Thoracic aorta (tissue), 2 donors: ENCODE measurements at places on chromosomes 1 and 21. TPM values are rescaled to one million over a fixed set of nuclear protein-coding genes. Genes with fewer than 3 reads are reported as not detected.

DNA sequence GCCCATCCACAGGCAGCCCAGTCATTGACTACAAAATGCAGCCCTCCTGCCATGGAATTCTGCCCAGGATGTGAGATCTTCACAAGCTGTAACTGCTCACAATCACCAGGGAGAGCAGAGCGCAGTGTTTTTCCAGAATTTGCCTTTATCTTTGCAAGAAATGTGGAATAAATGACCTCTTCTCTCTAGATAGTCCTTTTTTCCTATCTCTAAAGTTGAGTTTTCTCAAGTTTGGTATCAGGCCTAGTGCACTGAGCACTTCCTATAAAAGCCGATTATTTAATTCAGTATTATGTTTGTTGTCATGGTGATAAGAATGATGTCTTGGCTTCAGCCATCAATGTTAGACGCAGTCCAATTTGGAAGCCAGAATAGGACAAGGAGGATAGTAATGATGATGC is 246.9 kb upstream of the IRF2BP2 start:
- no peak overlapping the region for H3K27ac ChIP-seq
- H3K36me3 ChIP-seq: no peaks in the 10 kb centered on the region
- no peaks in the 10 kb centered on the region for H3K27me3 ChIP-seq

DNA sequence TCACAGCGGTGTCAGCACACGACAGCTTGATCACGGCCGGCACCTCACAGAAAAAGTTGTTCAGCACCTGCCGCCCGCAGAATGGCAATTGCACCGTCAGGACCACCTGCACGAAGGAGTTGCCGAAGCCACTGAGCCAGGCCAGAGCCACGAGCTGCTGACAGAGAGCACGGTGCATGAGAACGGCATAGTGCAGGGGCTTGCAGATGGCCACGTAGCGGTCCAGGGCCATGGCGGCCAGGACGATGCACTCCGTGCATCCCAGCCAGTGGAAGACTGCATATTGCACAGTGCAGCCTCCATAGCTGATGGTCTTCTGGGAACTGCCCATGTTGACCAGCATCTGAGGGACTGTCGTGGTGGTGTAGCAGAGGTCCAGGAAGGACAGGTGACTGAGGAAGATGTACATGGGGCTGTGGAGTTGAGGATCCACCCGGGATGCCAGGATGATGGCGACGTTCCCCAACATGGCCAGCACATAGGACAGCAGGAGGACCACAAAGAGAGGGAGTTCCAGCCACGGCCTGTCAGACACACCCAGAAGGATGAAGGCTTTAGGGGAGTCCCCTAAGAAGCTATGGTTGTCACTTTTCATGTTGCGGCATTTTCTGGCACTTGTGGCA is 6.4 kb downstream of the OR2B11 start:
- no peak for DNase-seq
- H3K4me3 ChIP-seq: no peak overlapping the region
- H3K27me3 ChIP-seq: no peaks in the 10 kb centered on the region
- H3K27ac ChIP-seq: no peak overlapping the region
- H3K36me3 ChIP-seq: no peaks in the 10 kb centered on the region

GRCh38 chr1:25590096-25590824 is 26.3 kb upstream of the MAN1C1 start:
- H3K36me3 ChIP-seq: no peaks in the 10 kb centered on the region

DNA sequence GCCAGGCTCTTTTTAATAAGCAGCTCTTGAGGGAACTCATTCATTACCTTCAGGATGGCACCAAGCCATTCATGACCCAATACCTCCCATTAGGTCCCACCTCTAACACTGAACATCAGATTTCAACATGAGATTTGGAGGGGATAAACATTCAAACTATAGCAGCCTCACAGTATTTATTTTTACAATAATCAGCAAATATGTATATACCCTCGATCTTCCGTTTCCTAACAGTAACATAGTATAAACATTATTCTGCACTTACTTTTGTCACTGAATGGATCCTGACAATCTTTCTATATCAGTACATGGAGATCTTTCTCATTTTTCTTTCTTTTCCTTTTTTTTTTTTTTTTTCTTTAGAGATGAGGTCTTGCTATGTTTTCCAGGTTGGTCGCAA is 5.4 kb downstream of the CATSPER4 start:
- H3K27ac ChIP-seq: no peak overlapping the region
- no peaks in the 10 kb centered on the region for H3K27me3 ChIP-seq
- no peak for DNase-seq
- no peak overlapping the region for H3K4me3 ChIP-seq

DNA sequence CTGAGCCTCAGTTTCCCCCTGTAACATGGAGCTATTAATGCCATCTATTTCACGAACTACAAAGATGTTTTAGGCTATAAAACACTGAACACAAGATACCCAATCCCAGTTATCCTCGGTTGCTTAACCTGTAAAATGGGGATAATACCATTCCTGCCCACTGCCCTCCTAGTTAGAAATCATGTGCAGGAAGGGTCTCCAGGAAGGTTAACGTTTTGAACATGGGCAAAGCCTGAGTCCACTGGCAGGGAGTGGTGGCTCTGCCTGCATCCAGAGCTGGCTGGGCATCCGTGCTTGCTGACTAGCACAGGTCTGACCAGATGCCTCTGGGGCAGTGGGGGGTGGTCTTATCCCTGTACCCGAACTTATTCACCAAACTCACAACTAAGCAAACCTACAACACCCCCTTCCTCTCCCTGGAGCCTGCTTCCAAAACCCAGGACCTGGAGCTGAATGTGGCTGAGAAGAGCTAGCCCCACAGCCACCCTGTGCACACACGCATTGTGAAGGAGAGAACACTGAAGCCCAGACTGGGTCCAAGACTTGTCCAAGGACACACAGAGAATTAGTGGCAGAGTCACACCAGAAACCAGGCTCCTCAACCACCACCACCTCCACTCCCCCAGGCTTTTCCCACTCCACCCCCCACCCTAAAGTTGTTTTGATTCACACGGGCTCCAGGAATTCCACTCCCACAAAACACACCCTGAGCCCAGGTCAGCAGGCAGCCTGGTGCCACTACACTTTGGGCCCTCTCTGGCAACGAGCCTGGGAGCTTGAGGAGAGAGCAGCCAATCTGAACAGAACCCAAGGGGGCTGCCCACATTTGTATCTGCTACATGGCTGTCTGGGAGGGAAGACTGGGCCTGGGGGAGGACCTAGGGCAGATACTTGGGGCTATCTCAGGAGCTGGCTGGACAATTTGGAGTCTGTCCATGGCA is 1.6 kb downstream of the E2F2 start:
- no peak overlapping the region for H3K27ac ChIP-seq
- H3K4me1 ChIP-seq: peaks cover 26% of the 10 kb centered on the region
- no peaks in the 10 kb centered on the region for H3K27me3 ChIP-seq
- no peaks in the 10 kb centered on the region for H3K36me3 ChIP-seq

DNA sequence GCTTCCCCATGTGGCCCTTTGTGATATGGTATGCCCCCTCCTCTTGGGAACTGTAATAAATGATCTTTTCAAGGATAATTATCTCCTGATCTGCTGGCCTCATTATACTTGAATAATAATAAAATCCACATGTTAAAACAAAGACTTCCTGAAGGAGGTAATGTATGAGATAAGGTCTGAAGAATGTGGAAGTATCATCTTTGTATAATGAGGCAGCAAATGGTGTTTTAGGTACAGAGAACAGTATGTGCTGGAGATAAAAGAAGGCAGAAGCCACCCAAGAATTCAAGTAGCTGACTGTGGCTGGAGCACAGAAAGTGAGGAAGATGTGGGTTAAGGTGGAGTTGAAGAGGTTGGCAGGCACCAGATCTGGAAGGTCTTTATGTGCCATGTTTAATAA is 12.8 kb upstream of the COG2 start:
- H3K27me3 ChIP-seq: no peaks in the 10 kb centered on the region
- H3K36me3 ChIP-seq: no peaks in the 10 kb centered on the region
- no peak overlapping the region for H3K4me3 ChIP-seq

DNA sequence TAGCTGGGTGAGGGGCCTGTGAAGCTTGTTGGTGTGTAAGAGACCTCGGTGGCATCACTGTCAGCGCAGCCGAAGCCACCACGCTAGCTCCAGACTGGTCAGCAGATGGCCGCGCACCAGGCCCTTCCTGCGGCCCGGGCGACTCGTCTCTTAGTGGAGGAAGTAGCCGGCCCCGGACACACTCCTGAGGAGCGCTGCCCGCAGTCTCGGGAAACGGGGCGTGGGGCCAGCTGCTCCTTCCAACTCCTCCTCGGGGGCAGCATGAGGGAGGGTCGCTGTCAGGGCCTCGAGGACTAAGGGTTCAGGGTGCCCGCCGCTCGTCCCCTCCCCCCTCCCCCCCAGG is 20.4 kb downstream of the H3-3A start:
- no peaks in the 10 kb centered on the region for H3K27me3 ChIP-seq
- DNase-seq: no peak
- H3K4me3 ChIP-seq: peak overlapping the region; percentile 98
- no peaks in the 10 kb centered on the region for H3K36me3 ChIP-seq
- peaks cover 12% of the 10 kb centered on the region for H3K4me1 ChIP-seq

GRCh38 chr1:42430286-42431135 is 25.3 kb downstream of the ZMYND12 start:
- no peaks in the 10 kb centered on the region for H3K4me1 ChIP-seq
- no peak for DNase-seq
- no peaks in the 10 kb centered on the region for H3K27me3 ChIP-seq
- H3K4me3 ChIP-seq: no peak overlapping the region
- H3K27ac ChIP-seq: no peak overlapping the region
- H3K36me3 ChIP-seq: no peaks in the 10 kb centered on the region

GRCh38 chr1:93811326-93812065 is 67.5 kb downstream of the DNTTIP2 start:
- peaks cover 2% of the 10 kb centered on the region for H3K4me1 ChIP-seq
- H3K27ac ChIP-seq: peak overlapping the region; percentile 73
- no peaks in the 10 kb centered on the region for H3K36me3 ChIP-seq

- peaks cover 46% of the 10 kb centered on the region for H3K4me1 ChIP-seq
- H3K4me3 ChIP-seq: peak within 1 kb of the TSS; percentile 83
- H3K27me3 ChIP-seq: no peaks in the 10 kb centered on the region
- DNase-seq: no peak
- H3K27ac ChIP-seq: peak within 1 kb of the TSS; percentile 79
These were observed at the start of gene ADAMTSL4 for GRCh38 chr1:150548632-150549495. Gene ADAMTSL4, plus strand, starts transcription at chr1:150549408. Its CDS starts 2,881 bp downstream, at chr1:150552289.

DNA sequence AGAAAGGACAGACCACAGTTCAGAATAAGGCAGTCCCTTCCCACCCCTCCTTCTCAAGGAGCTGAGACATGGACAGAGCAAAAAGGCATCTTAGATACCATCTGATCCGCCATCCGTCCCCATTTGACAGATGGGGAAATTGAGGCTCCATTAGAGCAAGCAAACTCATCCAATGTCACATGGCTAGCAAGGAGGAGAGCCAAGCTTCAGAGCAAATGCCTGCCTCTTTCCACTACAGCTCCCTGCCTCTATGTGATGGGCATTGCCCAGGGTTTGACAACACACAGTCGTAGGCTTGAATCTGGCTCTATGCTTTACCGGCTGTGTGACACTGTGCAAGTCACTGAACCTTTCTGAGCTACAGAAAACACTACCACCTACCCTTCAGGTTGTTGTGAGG is 3.9 kb downstream of the SLC30A2 start:
- no peak overlapping the region for H3K27ac ChIP-seq
- H3K36me3 ChIP-seq: no peaks in the 10 kb centered on the region
- no peak overlapping the region for H3K4me3 ChIP-seq

GRCh38 chr1:179917601-179918429 is 35.7 kb downstream of the TOR1AIP1 start:
- H3K4me1 ChIP-seq: no peaks in the 10 kb centered on the region
- no peaks in the 10 kb centered on the region for H3K27me3 ChIP-seq
- H3K36me3 ChIP-seq: peaks cover 29% of the 10 kb centered on the region
- no peak overlapping the region for H3K27ac ChIP-seq

GRCh38 chr21:31866077-31866511 is 6.7 kb upstream of the HUNK start:
- H3K27ac ChIP-seq: no peak overlapping the region
- H3K36me3 ChIP-seq: no peaks in the 10 kb centered on the region
- no peaks in the 10 kb centered on the region for H3K27me3 ChIP-seq

GRCh38 chr21:45129189-45129923 is 55.0 kb downstream of the ADARB1 start:
- H3K27ac ChIP-seq: peak overlapping the region; percentile 93
- DNase-seq: no peak
- no peaks in the 10 kb centered on the region for H3K36me3 ChIP-seq
- H3K4me3 ChIP-seq: peak overlapping the region; percentile 62

GRCh38 chr1:85569737-85570404 is 10.7 kb upstream of the CCN1 start:
- no peaks in the 10 kb centered on the region for H3K36me3 ChIP-seq
- no peak for DNase-seq
- H3K27me3 ChIP-seq: no peaks in the 10 kb centered on the region
- peak overlapping the region; percentile 89 for H3K27ac ChIP-seq

DNA sequence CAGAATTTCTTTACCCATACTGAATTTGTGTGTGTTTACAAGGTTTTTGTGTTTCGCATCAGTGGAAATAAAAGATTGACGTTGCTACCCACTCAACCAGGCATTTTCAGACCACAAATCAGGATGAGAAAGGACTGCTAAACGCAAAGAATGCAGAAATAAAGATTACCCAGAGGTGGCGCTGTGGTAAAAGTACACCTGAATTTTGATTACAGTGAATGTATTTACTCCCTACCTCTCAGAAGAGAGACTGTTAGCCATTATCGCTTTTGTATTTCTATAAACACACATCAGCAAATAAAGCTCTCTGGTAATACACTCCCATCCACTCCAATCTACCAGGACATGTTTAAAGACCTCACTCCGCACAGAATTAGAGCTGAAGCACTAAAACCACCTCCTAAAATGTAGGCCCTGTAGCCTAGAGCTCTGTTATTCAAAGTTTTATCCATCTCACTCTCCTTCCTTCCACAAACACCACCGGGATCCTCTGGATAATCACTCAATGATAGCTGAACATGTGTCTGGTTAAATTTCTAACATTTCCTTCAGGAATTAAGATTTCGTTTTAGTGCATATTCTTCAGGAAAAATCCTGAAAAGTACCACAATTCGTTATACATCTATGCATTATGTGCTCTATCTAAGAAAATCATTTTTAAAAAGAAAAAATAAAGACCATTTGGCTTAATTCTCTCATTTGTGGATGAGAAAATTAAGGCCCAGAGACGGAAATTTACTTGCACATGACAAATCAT is 2.5 kb upstream of the LMO4 start:
- peaks cover 9% of the 10 kb centered on the region for H3K4me1 ChIP-seq
- DNase-seq: no peak
- no peaks in the 10 kb centered on the region for H3K27me3 ChIP-seq
- no peak overlapping the region for H3K27ac ChIP-seq
- no peak overlapping the region for H3K4me3 ChIP-seq

The MAP1LC3C gene
- total RNA-seq: not detected

The TRIM62 gene
- 13.0 TPM for total RNA-seq

The GOLPH3L gene
- total RNA-seq: 15.6 TPM

The SLC44A3 gene
- total RNA-seq: 3.7 TPM

The FNDC5 gene
- total RNA-seq: 18.8 TPM

The DPYD gene
- 44.2 TPM for total RNA-seq

The RXFP4 gene
- total RNA-seq: not detected

The GUCA2B gene
- total RNA-seq: not detected

The SH3GLB1 gene
- total RNA-seq: 69.6 TPM

The APCS gene
- not detected for total RNA-seq
